ENCODE measurements at places on chromosomes 7 and 10. TPM values are rescaled to one million over a fixed set of nuclear protein-coding genes. Genes with fewer than 3 reads are reported as not detected.

- no peak overlapping the region for H3K4me3 ChIP-seq
- no peak for ATAC-seq
- H3K27ac ChIP-seq, result no peak overlapping the region
- peaks cover 27% of the 10 kb centered on the region for H3K27me3 ChIP-seq
- H3K4me1 ChIP-seq, result no peaks in the 10 kb centered on the region
These were observed 34.0 kb downstream of the GATA3 start for GRCh38 chr10:8088504-8088903.

DNA sequence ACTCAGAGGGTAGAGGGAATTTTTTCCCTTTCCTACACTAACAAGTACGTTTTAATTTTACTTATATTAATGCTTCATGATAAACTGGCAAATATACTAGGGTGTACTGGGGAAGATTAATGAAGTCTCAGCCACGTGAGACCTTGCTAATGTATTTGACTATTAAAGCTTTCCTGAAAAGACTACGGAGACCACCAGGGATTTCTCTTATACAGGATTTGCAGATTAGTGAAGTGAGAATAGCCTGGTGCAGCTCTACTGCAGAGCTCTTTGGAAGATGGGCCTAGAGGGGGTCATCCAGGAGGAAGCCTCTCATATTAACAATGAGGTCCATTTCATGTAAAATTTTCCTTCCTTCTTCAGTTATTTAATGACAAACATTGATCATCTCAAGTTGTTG, 379.0 kb downstream of the SORCS1 start:
- H3K4me1 ChIP-seq, result no peaks in the 10 kb centered on the region
- no peak overlapping the region for H3K27ac ChIP-seq
- no peaks in the 10 kb centered on the region for H3K27me3 ChIP-seq

DNA sequence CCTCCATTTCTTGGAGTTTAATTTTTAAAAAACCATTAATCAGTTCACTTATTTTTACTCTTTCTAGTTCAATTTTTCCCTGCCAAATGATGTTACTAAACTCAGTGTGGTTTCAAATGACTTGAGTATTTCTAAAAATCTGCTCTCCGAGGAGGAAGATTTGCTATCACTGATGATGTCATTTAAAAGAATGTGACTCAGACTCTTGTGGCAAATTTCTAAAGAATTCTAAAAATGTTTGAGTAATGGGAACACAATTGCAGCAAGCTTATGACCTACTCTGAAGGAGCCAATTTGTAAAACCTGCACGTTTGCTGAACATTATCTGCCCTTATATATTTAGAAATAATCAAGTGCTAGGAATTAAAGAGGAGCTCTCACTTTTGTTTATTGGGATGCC, 88.6 kb downstream of the SPAG6 start:
- no peaks in the 10 kb centered on the region for H3K27me3 ChIP-seq
- no peaks in the 10 kb centered on the region for H3K4me1 ChIP-seq
- H3K27ac ChIP-seq, result no peak overlapping the region
- peak; percentile 24 for ATAC-seq
- no peaks in the 10 kb centered on the region for H3K36me3 ChIP-seq

DNA sequence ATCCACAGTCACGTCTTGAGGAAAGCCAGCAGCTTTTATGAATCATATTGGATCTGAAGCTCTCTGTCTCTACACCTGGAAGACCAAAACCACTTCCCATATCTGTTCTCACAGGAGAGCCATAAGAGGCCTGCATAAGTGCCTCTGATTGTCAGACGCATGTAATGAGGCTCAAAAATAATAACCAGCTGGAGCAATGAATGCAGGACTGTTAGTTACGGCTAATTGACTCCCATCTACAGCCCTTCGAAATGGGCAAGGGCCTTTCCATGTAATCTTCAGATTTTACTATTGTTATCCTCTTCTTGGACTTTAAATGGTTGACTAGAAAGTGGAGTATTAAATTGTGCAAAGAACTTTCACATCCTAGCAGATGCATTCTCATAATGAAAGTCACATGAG, 4.4 kb upstream of the SEMA3C start:
- H3K36me3 ChIP-seq, result no peaks in the 10 kb centered on the region
- no peak overlapping the region for H3K27ac ChIP-seq
- H3K27me3 ChIP-seq, result no peaks in the 10 kb centered on the region
- peaks cover 13% of the 10 kb centered on the region for H3K4me1 ChIP-seq

DNA sequence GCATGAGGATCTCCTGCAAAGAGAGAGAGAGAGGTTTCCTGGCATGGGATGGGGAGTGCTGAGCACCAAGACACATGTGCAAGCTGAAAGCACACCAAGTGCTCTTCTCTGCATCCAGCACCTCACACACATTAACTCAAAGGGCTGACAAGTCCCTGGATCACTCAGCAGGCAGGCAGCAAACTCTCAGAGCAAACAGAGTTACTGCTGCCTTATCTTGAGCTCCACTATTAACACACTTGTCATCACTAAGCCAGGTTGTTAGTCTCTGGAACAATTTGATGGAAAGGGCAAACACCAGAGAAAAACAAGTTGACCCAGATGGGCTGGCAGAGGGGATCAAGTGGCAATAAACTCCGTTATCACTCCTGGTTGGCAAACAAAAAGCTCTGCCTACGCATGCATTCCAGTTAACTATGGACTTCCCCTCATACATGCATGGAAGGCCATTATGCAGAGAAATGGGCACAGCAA, 349.9 kb downstream of the KCNMA1 start:
- no peaks in the 10 kb centered on the region for H3K27me3 ChIP-seq
- H3K36me3 ChIP-seq, result no peaks in the 10 kb centered on the region
- peak; percentile 75 for ATAC-seq
- H3K4me3 ChIP-seq, result no peak overlapping the region

- ATAC-seq, result no peak
- peak overlapping the region; percentile 93 for H3K4me3 ChIP-seq
- H3K27me3 ChIP-seq, result no peaks in the 10 kb centered on the region
- peak overlapping the region; percentile 100 for H3K27ac ChIP-seq
- no peaks in the 10 kb centered on the region for H3K36me3 ChIP-seq
- H3K4me1 ChIP-seq, result peaks cover 3% of the 10 kb centered on the region
These were observed 2.4 kb downstream of the ZNRF2 start for GRCh38 chr7:30286749-30287148.

The FAM25G gene
- not detected for total RNA-seq

The SKIDA1 gene
- total RNA-seq, result 6.5 TPM

DNA sequence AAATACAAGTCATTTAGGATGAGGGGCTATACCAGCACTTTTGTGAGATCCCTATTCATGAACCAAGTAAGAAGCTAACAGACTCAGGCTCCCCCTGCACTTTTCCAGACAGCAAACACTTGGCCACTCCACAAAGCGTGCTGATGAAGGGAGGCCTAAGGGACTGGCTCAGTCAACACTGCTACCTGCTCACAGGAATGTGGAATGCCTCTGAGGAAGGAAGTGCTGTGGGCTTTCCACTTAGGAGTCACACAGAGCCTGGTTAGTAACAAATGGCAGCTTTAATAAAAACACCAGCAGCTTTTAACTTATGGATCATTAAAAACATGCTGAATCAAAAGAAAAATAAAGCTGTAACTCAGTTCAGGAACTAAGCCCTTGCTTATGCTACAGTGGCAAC, 15.0 kb downstream of the UROS start:
- H3K27me3 ChIP-seq, result no peaks in the 10 kb centered on the region
- no peak overlapping the region for H3K27ac ChIP-seq
- no peaks in the 10 kb centered on the region for H3K4me1 ChIP-seq
- H3K4me3 ChIP-seq, result no peak overlapping the region
- H3K36me3 ChIP-seq, result peaks cover 99% of the 10 kb centered on the region

DNA sequence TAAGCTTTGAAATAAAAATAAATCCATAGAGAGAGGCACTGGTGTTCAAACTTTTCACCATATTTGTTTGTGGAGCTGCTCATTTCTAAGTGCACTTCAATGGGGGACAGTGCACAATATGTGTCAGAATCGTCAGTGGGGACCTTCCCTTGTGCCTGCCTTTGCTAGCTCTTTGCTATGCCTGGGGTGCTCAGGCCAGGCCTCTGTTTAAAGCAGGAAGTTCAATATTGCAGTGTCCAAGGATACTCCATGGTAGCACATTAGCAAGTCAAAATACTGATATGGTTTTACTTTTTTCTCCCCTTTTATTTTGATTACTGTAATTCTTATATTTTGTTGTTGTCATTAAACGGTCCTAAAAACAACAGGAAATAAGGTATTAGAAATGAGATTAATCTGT, 113.4 kb downstream of the POU6F2 start:
- H3K27ac ChIP-seq, result no peak overlapping the region
- H3K27me3 ChIP-seq, result no peaks in the 10 kb centered on the region
- no peak for ATAC-seq
- H3K4me3 ChIP-seq, result no peak overlapping the region
- no peaks in the 10 kb centered on the region for H3K4me1 ChIP-seq

DNA sequence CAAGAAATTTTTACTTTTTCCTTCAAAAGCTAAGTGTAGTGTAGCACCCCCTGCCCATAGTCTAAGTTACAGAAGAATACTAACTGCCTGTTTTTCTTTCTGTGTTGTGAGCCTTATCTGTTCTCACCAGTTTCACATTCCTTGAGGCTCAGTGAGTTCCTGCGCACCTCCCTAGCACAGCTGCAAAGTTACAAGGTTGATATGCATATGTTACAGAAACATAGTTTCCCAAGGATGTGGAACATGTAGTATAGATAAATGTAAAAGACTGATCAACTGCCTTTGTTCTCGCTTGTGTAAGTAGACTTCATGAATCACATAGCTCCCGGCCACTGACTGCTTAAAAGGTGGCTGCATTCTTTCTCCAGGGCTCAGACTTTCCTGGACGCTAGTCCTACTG, 6.7 kb upstream of the ZNF33B start:
- no peaks in the 10 kb centered on the region for H3K36me3 ChIP-seq
- no peaks in the 10 kb centered on the region for H3K4me1 ChIP-seq
- H3K27ac ChIP-seq, result no peak overlapping the region
- H3K27me3 ChIP-seq, result peaks cover 4% of the 10 kb centered on the region
- H3K4me3 ChIP-seq, result no peak overlapping the region
- ATAC-seq, result no peak

DNA sequence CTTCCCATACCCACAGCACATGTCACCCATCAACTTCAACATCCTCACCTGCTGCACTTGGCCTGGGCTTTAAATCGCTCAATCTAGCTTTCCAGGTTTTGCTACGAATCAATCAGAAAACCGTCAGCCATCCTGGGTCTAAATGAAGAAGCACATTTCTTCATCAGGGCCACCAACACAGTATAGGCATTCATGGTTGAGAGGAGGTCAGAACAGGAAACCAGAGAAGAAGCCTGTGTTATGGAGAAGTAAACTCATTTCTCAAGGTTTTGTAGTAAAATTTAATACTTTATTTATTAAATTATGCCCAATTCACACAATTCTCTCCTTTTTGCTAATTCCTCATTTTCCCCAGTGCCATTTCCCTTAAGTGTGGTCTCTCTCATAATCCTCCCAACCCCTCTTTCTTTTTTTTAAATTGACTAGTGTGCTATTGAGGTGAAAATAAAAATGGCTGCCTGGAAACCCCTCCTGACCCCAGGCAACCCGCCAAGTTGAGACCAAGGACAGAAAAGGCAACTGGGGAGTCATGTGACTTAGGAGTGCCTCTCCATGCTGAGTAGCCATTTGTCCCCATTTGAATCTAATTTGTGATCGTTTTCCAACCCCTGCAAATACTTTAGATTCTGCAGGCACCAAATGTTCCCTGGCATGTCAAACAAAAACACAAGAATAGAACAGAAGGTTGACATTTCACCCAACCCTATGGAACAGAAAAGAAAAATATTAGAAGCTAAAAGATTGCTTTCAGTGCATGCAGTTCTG, 181.1 kb upstream of the NAMPT start:
- H3K36me3 ChIP-seq, result no peaks in the 10 kb centered on the region
- no peaks in the 10 kb centered on the region for H3K27me3 ChIP-seq
- H3K4me1 ChIP-seq, result peaks cover 11% of the 10 kb centered on the region
- H3K4me3 ChIP-seq, result no peak overlapping the region
- ATAC-seq, result peak; percentile 46

The NUTM2E gene
- total RNA-seq, result not detected

The PON1 gene
- not detected for total RNA-seq

DNA sequence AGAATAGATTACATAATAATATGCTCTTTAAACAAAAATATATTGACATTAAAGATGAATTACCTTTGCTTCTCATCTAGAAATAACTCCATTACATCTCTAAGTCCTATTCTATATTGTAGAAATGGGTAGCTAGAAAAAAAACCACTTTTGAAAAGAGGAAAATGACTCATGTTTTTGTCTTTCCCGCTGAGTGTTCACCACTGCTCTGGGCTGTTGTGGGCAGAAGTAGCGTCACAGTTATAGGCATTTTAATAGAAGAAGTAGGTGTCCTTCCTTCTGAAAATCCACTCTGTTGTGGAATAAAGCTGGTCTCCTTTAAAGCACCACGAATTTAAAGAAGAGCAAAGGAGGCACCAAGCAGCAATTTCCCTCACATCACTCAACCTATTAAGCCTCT, 117.6 kb upstream of the NFE2L3 start:
- no peak overlapping the region for H3K27ac ChIP-seq
- H3K4me1 ChIP-seq, result no peaks in the 10 kb centered on the region
- H3K27me3 ChIP-seq, result peaks cover 18% of the 10 kb centered on the region
- H3K36me3 ChIP-seq, result no peaks in the 10 kb centered on the region
- H3K4me3 ChIP-seq, result no peak overlapping the region
- ATAC-seq, result no peak

GRCh38 chr7:94675356-94675755, 19.4 kb upstream of the SGCE start:
- no peak overlapping the region for H3K4me3 ChIP-seq
- no peaks in the 10 kb centered on the region for H3K27me3 ChIP-seq
- ATAC-seq, result no peak
- H3K4me1 ChIP-seq, result no peaks in the 10 kb centered on the region

The TMEM26 gene
- 0.12 TPM for total RNA-seq

DNA sequence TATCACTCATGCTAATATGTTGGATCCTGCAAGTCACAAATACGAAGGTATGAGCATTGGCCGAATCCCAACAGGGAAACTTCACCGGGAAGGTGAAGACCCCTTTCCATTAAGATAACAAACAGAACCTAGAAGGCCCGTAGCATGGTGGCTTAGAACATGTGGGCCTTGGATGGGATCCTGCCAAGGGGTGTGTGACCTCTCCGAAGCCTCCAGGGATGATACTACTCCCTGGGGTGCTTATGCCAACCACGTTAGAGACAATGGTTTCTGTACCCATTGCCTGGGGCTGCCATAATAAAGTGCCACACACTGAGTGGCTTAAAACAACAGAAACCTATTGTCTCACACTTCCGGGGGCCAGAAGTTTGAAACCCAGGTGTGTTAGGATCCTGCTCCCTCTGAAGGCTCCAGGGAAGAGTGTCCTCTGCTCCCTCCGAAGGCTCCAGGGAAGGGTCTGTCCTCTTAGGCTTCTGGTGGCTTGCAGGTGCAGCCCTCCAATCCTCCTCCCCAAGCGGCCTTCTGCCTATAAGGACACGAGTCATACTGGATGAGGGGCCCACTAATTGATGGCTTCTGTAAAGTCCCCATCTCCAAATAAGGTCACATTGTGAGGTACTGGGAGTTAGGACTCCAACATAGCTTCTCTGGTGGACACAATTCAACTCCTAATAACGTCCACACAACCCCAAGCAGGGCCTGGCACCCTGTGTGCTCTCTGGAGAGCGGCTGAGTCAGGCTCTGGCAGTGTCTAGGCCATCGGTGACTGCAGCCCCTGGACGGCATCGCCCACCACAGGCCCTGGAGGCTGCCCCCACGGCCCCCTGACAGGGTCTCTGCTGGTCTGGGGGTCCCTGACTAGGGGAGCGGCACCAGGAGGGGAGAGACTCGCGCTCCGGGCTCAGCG, 992 bp upstream of the MGMT start:
- H3K4me1 ChIP-seq, result peaks cover 5% of the 10 kb centered on the region
- H3K4me3 ChIP-seq, result peak overlapping the region; percentile 83
- peak overlapping the region; percentile 86 for H3K27ac ChIP-seq
- H3K27me3 ChIP-seq, result peaks cover under 1% of the 10 kb centered on the region

The OR13A1 gene
- total RNA-seq, result not detected

GRCh38 chr10:22615819-22616499, 98.4 kb downstream of the PIP4K2A start:
- peak overlapping the region; percentile 11 for H3K27ac ChIP-seq
- ATAC-seq, result peak; percentile 57
- H3K4me3 ChIP-seq, result no peak overlapping the region
- H3K27me3 ChIP-seq, result no peaks in the 10 kb centered on the region
- H3K4me1 ChIP-seq, result no peaks in the 10 kb centered on the region
